K562 (cell line): ENCODE measurements at places on chromosomes 7 and 10. TPM values are rescaled to one million over a fixed set of nuclear protein-coding genes. Genes with fewer than 3 reads are reported as not detected.

The WIPF3 gene
- total RNA-seq, result 2.6 and 2.7 TPM in 2 replicates

The SPDYE1 gene
- total RNA-seq, result not detected in 2 replicates

The IFIT1B gene
- total RNA-seq, result not detected in 2 replicates

The ITGB8 gene
- total RNA-seq, result 0.02 and 0.04 TPM in 2 replicates

The GIMAP4 gene
- 0.16 and 0.42 TPM in 2 replicates for total RNA-seq

The XRCC2 gene
- total RNA-seq, result 36.8 and 37.6 TPM in 2 replicates

The CALD1 gene
- total RNA-seq, result 0.40 and 0.89 TPM in 2 replicates

The LIPK gene
- total RNA-seq, result not detected in 2 replicates

The ITIH2 gene
- 0.66 and 1.1 TPM in 2 replicates for total RNA-seq

The FRMPD2 gene
- 0.38 and 0.44 TPM in 2 replicates for total RNA-seq

The KLF14 gene
- not detected in 2 replicates for total RNA-seq
